ENCODE measurements at places on chromosomes 13 and 19.
A peak's percentile ranks its signal among the peaks of the same experiment; 100 is the strongest.

GRCh38 chr19:17829855-17830566 lies 8.7 kb upstream of the INSL3 start:
- no peak for DNase-seq

GRCh38 chr19:55820037-55820436 lies 11.8 kb downstream of the NLRP11 start:
- no peak for DNase-seq

GRCh38 chr19:41821003-41821735 lies 23.3 kb downstream of the LYPD4 start:
- no peak for DNase-seq

DNA sequence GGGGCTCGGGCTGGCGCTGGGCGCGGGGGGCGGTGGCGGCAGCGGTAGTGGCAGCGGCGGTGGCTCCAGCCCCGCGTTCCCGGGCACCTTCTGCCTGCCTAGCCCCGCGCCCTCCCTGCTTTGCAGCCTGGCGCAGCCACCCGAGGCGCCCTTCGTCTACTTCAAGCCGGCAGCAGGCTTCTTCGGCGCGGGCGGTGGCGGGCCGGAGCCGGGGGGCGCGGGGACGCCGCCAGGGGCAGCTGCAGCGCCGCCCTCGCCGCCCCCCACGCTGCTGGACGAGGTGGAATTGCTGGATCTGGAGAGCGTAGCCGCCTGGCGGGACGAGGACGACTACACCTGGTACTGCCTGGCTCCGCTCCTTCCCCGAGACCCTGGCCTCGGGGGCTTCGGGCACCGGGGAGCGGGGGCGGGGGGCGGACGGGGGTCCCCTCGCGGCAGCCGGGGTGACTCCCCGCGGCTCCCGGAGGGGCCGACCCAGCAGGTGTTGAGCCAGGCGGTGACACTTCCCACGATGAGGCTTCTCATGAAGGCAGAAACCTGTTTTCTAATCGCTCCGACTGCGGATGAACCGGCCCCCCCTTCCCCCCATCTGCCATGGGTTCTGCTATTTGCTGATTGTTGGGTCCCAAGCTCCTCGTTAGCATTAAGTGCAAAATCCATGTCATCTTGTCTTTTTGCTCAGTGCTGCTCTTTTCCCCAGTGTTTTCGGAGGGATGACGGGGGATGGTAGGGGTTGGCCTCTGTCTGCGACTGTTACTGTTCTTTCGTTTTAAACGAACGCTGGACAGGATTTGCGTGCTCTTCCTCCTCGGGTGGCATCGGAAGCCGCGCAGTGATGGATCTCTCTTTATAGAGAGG lies 943 bp downstream of the SLAIN1 start:
- DNase-seq, result peak; percentile 67

- no peak for DNase-seq
These were observed 25.2 kb upstream of the IGSF23 start for GRCh38 chr19:44587963-44588770.

DNA sequence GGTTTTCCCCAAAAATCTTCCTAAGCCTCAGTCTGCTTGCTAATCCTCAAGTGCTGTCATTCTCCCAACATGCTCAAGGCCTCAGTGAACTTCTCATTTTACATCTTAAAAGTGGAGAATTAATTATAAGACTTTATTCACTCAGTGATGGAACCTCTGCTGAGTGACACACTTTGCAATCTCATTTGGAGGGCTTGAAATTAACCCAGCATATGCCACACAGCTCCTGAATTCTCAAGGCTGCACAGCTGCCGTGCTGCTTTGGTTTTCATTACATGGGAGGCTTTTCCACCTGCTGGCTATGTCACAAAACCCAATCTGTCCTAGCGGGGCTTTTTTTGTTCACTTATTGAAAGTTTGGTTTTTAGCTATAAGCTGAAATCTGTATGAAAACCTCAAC lies 28.3 kb upstream of the SERPINE3 start:
- no peak for DNase-seq

- peak; percentile 32 for DNase-seq
These were observed 81.5 kb downstream of the RYR1 start for GRCh38 chr19:38514812-38515633.

- DNase-seq, result no peak
These were observed 1.8 kb upstream of the LHFPL6 start for GRCh38 chr13:39604756-39605155.

GRCh38 chr13:93224535-93224934 lies 2.1 kb upstream of the GPC6 start:
- DNase-seq, result no peak

DNA sequence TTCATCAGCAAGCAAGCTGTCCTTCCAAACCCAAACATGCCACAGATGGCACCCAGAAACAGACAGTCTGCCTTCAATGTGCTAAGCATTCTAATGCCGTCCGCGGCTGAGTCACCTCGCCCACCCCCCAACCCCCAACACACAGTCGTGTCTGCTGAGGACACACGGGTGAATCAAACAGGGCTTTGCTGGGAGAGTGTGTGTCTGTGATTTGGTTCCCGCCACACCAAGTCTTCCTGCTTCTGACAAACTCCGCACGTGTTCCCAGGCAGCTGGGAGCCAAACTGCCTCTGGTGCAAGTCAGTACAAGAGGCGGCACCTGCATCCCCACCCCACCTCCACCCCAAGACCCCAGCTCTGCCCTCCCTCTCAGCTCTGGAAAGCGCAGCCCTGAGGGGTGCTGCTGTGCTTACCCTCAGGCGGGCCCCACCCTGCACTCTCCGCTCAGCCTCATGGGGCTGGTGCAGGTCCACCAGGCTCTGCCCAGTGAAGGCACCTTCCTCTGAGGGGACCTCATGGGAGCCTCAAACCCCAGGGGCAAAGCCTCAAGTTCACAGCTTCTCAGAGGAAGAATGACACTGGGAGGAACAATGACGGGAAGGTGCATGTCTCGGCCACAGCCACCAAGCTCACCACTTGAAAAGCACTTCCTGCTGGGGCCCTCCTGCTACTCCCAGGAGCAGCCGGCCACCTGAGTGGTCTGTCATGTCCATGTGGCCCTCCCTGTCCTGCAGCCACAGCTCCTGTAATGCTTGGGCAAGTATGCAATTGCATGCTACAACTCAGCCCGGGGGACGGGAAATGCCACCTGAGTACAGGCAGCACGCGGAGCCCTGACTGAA lies 15.0 kb upstream of the SLC35E1 start:
- no peak for DNase-seq

DNA sequence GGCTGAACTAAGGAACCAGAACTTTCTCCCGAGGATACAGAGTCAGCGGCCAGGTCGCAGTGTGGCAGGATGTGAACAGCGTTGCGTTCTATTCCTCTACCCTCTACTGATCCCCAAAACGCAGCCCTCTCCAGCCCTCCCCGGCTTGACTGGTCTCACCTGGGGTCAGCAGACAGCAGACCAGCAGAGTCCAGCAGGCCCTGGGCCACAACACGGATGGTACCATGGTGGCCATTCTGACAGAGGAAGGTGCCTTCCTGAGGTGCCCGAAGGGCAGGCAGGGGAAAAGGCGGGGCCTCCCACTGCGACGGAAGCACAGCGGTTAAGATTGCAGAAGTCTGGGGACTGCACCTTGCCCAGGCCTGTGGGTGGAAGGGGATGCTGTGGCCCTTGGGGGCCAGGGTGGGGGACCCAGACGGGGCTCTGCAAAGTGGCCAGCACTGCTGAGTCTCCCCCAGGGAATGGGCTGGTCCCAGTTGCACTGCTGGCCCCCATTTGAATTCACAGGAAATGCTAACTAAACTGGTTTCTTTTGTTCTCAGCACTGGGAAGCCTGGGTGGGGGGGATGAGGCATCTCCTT lies at the start of gene ICAM3:
TSS of gene ICAM3 (minus strand) at position 245 of the 581 bp plus-strand sequence. CDS start at position 235, 10 bp downstream.
- DNase-seq, result no peak

DNA sequence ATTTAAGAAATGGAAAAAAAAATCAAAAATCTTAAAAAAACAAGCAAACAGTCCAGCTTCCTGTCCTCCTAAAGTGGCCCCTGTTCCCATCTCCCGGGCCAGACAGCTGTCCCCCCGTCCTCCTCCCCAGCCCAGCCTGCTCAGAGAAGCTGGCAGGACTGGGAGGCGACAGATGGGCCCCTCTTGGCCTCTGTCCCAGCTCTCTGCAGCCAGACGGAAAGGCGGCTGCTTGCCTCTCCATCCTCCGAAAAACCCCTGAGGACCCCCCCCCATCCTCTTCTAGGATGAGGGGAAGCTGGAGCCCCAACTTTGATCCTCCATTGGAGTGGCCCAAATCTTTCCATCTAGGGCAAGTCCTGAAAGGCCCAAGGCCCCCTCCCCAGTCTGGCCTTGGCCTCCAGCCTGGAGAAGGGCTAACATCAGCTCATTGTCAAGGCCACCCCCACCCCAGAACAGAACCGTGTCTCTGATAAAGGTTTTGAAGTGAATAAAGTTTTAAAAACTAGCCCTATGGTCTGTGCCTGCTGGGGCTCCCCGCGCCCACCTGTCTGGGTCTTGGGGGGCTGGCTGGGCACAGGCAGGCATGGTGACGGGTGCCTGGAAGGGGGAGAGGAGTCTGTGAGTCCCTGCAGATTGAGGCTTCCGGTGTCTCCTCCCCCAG lies 3.8 kb downstream of the GADD45GIP1 start:
- DNase-seq, result peak; percentile 25

GRCh38 chr13:28347456-28348371 lies 147.2 kb downstream of the FLT1 start:
- DNase-seq, result no peak

- DNase-seq, result no peak
These were observed 158.9 kb downstream of the EFNB2 start for GRCh38 chr13:106376401-106377112.

DNA sequence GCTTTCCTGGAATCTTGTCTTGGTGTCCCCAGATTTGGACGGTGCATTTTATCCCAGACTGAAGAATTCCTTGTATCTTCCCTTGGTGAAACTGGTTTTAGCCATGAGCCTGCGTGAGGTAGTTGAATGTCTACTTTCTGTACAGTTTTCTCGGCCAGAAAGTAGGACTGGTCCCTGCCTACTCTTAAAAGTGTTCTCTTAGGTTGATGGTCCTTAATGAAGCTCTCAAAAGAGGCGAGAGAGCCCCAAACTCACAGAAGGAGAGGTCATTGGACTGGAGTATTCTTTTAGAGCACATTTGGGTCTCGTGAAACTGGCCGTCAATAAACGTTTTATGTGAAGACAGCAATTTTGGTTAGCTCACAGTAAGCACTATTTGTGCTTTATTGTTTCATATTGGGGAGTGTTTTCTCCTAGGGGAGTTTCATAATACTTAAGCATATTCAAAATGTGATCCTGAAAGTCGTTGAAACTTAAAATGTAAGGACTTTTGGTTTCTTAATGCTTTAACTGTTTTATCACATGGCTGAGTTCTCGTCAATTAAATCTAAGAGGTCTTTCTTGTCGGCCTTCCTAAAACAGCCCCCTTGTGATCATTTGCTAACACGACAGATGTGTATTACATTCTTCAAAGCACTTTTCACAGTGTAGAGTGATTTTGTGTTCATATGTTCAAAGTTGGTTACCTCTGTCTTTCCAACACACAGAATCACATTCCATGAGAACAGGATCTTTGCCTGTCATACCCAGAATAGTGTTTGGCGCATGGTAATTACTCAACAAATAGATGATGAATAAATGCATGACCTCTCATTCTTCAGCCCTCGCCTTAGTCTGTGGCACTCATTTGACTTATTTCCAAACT lies 889 bp downstream of the GTF2F2 start:
- no peak for DNase-seq

- no peak for DNase-seq
These were observed 67.8 kb upstream of the ZDHHC20 start for GRCh38 chr13:21526707-21527540.

DNA sequence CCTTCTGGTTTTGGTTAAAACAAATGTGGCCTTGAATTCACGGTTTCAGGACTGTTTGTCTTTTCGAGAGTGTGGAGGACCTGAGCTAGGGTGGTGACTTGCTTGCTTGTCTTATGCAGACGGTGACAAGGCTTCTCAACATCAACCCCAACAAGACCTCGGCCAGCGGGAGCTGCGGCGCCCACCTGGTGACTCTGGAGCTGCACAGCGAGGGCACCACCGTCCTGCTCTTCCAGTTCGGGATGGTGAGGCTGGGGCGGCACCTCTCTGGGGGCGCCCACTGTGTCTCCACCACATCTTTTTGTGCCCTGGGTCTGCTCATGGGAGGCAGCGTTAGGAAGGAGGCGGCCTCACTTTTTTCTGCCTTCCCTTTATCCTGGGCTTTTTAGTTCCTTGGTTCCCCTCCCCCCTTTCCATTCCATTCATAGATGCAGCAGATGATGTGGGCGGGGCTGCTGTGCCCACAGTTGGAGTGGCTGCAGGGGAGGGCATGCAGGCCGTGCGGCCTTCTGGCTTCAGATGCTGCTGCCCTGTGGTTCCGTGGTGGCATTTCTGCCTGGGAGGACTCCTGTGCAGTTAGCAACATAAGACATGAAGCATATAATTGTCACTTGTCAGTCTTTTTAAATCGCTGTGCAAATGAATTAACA lies 23.3 kb downstream of the LAMP1 start:
- no peak for DNase-seq

DNA sequence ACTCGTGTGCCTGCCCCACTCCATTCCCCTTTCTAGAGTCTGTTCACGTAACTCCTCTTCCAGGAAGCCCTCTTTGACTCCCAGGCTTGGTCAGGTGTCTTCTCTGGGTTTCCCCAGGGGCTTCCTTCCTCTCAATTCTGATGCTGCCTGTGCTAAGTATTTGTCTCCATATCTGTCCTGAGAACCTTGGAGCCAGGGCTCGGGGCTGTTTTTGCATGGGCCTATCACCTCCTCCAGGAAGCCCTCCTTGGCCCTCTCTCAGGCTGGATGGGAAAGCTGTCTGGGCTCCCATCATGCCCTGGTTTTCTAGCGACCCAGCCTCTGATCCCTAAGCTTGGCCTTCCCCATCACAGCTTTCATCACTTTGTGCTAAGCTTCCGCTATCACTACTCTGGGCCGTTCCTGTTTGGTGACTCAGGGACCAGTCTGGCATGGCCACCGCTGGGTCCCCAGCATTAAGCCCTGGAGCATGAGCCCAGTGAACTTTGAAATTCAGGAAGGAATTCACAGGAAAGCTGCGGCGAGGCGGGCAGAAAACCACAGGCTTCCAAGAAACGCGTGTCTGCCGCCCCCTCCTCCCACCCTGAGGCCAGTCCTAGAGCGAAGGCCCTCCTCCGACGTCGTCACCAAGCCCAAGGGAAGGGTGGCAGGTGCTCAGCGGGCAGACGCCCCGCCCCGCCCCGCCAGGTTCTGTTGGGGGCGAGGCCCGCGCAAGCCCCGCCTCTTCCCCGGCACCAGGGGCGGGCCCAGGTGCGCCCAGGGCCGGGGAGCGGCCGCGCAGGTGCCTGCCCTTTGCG lies 486 bp upstream of the SPINT2 start:
- no peak for DNase-seq

- no peak for DNase-seq
These were observed 8.7 kb upstream of the SERPINE3 start for GRCh38 chr13:51330791-51331190.

GRCh38 chr13:93290503-93290902 lies 63.9 kb downstream of the GPC6 start:
- no peak for DNase-seq
